Neural progenitor cell (in vitro differentiated cells): ENCODE measurements at places on chromosomes 6 and 20. TPM values are rescaled to one million over a fixed set of nuclear protein-coding genes. Genes with fewer than 3 reads are reported as not detected.

DNA sequence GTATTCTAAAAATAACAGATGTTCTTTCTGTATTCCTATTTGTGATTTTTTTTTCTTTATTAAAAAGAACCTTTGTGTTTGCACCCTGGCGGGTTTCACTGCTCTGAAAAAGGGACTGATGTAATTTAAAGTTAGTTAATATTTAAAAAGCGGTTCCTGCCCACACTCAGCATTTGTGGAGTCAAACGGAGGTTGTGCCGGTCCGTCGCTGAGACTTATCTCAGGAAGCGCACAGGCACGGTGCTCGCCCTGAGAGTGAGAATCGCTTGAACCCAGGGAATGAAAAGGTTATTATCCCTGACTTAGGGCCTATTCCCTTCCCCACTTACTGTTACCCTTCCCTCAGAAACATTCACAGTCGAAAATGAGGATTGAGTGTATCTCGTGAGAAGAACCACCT is 366.7 kb downstream of the THBS2 start:
- DNase-seq = no peak

DNA sequence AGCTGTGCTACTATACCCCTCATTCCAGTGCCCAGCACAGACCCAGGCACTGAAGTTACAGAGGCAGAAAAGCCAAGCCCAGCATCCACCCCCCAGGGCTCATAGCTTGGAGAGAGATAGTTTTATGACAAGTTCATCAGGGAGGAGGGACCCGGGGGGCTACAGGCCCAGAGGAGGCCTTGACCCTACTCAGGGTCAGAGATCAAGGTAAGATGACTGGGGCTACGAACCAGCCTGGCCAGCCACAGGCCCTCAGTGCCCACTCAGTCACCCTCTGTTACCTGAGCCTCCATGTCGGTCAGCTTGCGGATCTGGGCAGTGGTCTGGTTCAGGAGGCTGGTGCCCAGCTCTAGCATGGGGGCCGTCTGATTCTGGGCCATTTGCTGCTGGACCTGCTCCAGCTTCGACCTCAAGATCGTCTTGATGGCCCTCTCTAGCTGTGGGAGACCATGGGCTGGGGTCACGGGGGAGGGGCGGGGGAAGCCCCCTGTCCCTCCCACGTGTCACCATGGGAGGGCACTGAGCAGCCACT is 26.1 kb downstream of the ANGPT4 start:
- DNase-seq = no peak

DNA sequence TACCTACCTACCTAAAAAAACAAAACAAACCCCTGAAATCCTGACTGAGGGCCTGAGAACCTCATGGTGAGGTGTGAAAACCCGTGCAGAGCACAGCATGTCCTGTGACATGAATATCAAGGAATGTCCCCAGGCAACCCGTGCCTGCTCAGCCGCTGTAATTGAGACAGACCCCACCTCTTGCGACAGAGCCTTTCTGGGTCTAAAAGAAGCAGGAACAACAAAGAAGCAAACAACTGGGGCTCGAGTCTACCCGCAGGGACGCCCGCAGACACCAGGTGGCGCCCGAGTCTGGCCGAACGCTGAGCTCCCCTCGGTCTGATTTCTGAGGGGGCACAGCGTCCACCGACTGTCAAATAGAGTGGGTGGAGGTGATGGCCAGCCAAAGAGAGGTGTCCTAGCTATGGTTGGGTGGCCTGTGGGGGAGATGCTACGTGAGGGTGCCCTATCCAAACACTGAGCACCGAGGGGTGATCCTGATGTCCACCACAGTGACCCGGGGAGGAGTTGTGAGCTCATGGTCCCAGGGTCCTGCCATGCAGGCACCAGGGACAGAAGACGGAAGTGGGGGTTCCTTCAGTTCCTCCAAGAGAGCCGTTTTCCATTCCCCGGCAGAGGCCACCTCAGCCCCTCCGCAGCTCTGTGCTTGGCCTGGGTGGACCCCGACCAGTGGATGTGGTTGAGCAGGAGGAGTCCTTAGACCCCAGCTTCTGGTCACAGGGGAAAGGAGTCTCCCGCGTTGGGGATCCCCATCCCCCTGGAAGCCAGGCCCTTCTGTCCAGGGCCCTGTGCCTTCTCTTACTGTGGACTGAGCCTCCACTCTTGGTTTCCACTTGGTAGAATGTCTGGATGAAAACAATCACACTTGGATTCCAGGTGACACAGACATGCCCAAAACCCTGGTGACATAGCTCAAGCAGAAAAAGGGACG is 268.2 kb downstream of the CDC5L start:
- peak; percentile 89 for DNase-seq

DNA sequence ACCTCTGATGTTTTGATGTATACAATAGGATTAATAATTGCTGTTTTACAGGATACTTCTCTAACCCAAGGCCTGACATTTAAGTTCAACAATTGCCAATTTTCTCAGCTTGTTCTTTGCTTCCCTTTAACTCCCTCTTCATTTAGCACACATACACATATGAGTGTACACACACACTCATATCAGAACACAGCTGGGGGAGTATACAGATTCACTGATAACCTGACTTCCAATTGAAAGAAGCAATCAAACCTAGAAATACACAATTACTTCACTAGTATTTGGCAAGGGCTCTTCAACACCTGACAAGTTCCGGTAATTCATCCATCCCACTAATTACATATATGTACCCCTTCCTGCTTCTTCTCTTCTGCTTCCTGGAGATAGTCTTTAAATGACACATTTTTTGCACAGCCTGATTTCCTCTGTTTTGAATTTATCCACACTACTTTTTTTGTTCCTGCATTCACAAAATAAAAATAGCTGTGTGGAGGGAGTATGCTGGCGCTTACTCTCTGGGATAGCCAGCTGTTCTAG is 11.2 kb downstream of the UST start:
- DNase-seq = no peak

DNA sequence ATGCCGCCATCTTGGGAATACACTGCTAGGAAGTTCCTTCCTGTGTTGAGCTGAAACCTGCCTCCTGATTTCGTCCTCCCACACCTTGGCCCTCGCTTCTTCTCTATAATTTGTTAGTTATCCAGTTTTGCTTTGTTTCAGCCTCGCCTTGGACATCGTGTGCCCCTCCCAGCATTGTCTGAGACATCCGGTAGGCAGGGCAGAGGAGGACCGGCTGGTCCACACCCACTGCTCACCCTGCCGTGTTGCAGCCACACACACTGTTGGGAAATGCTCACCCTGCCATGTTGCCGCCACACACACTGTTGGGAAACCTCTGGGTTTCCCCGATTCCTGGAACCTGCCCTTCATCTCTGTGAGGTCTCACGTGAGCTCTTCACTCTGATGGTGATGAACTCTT is 105.1 kb downstream of the CDH4 start:
- no peak for DNase-seq

DNA sequence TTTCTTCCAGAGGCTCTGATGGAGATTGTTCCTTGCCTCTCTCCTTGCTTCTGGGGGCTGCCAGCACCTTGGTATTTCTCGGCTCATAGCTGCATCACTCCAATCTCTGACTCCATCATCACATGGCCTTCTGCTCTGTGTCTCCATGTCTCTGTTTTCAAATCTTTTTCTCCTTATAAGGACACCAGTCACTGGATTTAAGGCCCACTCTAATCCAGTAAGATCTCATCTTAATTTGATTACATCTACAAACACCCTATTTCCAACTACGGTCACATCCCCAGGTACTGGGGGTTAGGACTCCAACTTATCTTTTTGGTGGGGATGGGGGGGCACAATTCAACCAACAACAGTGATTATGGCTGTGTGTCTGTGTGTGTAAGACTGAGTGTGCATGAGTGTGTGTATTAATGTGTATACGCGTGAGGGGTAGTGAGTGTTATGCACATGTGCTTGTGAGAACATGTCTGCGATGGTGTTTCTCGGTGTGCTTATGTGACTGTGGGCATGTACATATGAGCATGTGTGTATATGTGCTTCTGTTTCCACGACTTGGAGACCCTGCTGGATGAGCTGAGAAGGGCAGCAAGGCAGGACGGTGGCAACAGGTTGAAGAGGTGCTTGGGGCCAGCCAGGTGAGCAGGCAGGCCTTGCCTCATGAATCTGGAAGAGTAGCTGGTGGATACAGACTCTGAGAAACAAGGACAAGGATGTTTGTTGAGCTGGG is 130.5 kb downstream of the MRPL14 start:
- no peak for DNase-seq

GRCh38 chr6:31266567-31267360 is 5.1 kb downstream of the HLA-C start:
- no peak for DNase-seq

Gene RIPPLY2
- total RNA-seq = not detected in 2 replicates

Gene PLA2G7
- 1.1 and 1.8 TPM in 2 replicates for total RNA-seq

Gene FLOT1
- 80.3 and 96.9 TPM in 2 replicates for total RNA-seq

Gene THEMIS
- not detected in 2 replicates for total RNA-seq

Gene DNAJC5
- total RNA-seq = 17.2 and 37.9 TPM in 2 replicates

Gene GABRR1
- total RNA-seq = not detected in 2 replicates

Gene KIAA1586
- total RNA-seq = 45.9 and 88.1 TPM in 2 replicates
